Right renal cortex interstitium (tissue), 3 donors: ENCODE measurements at places on chromosomes 16 and 17. TPM values are rescaled to one million over a fixed set of nuclear protein-coding genes. Genes with fewer than 3 reads are reported as not detected.

TMIGD1 gene
- polyA plus RNA-seq: 0.98 TPM

UTS2R gene
- polyA plus RNA-seq: 0.41 TPM

SHISA9 gene
- 3.5 TPM for polyA plus RNA-seq

HOXB1 gene
- polyA plus RNA-seq: 0.17 TPM

C17orf67 gene
- polyA plus RNA-seq: 1.3 TPM

DNASE1 gene
- 24.0 TPM for polyA plus RNA-seq

PPY gene
- polyA plus RNA-seq: not detected

CYBA gene
- 71.7 TPM for polyA plus RNA-seq

HES7 gene
- not detected for polyA plus RNA-seq

EPN2 gene
- polyA plus RNA-seq: 48.2 TPM

KDM6B gene
- 15.3 TPM for polyA plus RNA-seq

ZNF778 gene
- 7.3 TPM for polyA plus RNA-seq
